ENCODE measurements at places on chromosomes 3 and 15.

DNA sequence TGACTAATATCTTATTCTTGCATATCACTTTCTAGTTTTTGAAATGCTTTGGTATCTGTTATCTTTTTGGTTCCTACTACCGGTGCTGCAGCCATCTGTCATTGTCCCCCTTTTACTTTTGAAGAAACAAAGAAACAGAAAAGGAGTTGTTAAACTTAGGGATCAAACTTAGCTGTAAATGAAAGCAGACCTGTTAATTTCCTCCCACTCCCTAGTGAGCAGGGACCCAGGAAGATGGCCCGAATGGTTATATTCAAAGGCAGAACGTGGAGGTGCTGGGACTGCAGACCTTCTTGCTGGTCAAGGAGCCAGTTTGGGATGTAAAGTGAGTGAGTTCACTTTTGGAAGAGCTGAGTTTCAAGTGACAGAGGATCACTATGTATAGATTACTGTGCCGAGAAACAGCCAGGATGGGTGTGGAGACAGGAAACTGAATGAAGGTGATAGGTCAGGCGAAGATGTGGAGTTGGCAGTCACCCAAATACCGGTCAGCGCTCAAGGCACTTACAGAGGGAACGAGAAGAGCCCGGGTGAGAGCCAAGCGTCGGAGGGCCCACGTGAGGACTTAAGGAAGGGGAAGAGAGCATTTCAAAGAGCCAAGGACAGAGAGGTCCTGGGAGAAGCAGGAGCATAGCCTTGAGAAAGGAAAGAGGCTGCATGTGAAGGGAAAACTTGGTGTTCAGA is 20.1 kb downstream of the KBTBD8 start:
- DNase-seq, result no peak

- DNase-seq, result no peak
Measured at GRCh38 chr15:98257290-98257689, 296.8 kb downstream of the ARRDC4 start.

- no peak for DNase-seq
Measured at GRCh38 chr15:48811325-48811958, 573 bp upstream of the CEP152 start.

DNA sequence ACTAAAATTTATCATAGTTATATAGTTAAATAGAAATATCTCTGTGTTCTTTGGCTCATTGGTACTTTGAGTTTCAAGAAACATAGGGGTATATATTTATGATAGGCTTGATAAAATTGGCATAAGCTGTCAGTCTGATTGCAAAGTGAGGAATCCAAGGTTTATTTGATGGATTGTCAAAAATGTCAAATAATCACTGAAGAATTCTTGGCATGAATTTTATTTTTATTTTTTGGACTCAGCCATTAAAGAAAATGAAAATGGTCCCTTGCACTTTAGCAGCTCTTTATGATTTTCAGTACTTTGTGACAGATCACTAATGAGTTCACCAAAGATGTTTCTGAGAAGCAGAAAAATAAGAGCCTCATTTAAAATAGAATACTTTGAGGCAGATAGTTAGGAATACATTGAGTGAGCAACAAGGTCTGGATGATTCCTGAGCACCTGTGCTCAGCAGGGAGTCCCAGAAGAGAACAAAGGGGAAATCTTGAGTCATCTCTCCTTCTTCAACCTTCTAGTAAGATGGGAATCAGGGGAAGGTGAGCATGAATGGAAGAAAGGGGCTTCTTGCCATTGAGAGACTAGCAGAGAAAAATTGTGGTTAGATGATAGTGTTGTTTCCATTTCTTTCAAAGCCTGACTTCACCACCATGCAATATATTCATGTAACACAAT is 85.3 kb upstream of the VEPH1 start:
- DNase-seq, result no peak

DNA sequence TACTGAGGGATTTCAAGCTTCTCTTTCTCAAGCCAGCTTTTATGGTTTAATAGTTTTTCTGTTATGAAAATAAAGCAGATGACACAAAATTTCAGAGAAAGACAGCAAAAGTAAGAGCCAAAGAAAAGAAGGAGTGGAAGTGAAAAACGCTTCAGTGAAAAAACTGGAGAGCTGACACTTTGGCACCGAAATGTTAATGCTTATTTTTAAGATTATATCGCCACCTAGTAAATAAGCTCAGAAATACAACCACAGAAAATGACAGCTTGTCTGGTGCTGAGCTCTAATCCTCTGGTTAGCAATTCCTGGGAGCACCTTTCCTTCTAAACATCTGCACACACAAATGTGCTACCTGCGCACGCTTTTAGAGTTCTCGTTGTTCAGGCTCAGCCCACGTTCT is 101.6 kb downstream of the ZPLD1 start:
- no peak for DNase-seq

GRCh38 chr3:192812743-192813383 is 85.5 kb upstream of the FGF12 start:
- DNase-seq, result no peak
